ENCODE measurements at places on chromosomes 2 and 18.

DNA sequence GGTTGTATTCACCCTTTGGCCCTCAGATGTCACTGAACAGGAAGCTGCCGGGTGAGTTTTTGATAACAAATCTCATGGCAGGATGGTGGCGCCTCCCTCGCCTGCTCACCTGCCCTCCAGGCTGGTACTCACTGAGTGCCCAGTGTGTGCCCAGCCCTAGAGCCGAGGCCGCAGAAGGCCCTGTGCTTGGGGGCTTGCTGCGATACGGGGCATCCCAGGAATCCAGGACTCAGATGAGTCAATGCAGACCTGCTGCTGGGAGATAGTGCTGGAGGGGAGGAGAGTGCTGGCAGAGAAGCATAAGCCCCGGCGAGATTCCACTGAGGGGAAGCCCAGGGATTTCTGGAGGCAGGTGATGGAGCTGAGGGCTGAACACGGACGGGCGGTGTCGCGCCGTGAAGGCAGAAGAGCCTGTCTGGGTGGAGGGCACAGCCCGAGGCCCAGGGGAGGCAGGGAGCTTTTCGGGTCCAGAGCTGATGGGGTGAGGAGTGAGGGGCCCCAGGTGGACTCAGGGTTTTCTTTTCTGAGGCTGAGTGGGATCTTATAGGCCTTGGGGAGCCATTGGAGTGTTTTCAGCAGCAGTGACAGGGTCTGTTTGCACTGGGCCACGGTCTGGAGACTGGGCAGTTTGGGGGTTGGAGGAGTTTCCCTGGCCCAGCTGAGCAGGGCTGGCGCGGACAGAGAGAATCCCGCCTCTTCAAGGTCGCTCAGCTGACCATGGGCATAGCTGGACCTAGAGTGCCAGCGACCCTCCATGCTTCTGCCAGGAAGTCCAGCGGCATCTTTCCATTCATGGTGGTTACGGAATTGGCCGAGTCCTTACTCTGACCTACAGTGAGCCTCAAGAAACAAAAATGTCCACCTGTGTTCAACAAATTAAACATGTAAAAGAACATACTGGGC lies 35.5 kb downstream of the LDLRAD4 start:
- ATAC-seq, result no peak

GRCh38 chr2:136990316-136990715 lies 225.0 kb downstream of the THSD7B start:
- ATAC-seq, result no peak

- ATAC-seq, result no peak
Observed at GRCh38 chr2:174633623-174633930, 36.0 kb upstream of the WIPF1 start.

DNA sequence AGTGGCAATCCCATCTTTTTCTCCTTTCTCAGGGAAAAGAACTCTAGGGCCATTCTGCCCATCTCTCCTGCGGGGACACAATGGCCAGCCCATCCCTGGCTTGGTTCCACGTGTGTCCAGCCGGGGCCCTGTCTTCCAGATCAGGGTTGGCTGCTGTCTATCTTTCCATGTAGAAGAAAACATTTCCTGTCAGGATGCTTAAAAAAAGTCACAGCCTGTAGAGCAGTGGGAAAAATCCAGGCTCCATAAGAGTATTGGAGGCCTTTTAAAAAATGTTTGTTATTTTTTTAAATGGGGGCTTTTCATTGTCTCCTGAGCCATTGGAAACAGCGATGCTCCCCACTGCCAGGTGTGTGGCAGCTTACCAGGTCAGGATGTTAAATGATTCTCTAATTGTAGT lies 105.6 kb downstream of the TGFA start:
- no peak for ATAC-seq

- ATAC-seq, result peak; percentile 81
Observed at GRCh38 chr2:12177455-12178288, 431.2 kb downstream of the LPIN1 start.

GRCh38 chr2:241191081-241191480 lies 2.6 kb downstream of the ANO7 start:
- no peak for ATAC-seq

DNA sequence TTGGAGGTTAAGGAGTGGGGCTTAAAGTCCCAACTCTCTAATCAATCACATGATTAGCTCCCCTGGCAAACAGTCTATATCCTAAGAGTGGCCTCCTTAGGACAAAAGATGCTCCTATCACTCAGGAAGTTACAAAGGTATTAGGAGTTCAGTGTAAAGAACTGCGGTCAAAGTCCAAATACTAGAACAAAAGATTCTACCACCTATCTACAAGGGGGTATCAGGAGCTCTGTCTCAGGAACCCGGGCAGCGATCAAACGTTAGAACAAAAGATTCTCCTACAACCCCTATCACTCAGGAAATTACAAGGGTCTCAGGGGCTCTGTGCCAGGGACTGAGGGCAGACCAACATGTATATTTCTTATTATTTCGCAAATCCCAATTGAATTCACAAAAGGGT lies 58.0 kb downstream of the DTNB start:
- no peak for ATAC-seq

DNA sequence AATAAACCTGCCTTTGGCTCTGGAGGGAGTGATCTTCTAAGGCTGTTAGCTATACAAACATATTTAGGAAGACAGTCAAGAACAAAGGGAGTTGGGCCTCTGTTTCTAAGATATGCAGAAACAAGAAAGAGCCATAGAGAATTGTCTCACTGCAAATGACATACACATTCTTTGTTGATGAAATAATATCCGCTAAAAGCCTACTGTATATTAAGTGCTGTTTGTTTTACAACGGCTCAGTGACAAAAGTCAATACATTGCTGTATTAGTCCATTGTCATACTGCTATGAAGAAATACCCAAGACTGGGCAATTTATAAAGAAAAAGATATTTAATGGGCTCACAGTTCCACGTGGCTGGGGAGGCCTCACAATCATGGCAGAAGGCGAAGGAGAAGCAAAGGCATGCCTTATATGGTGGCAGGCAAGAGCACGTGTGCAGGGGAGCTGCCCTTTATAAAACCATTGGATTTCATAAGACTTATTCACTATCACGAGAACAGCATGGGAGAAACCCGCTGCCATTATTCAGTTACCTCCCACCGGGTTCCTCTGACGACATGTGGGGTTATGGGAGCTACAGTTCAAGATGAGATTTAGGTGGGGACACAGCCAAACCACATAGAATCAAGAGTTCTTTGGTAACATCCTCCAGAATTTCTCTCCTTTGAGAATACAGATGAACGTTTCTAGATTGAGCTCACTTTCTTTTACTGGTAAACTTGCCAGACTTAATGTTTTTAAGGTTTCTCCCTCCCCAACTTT lies 157.8 kb downstream of the PIK3C3 start:
- ATAC-seq, result no peak

DNA sequence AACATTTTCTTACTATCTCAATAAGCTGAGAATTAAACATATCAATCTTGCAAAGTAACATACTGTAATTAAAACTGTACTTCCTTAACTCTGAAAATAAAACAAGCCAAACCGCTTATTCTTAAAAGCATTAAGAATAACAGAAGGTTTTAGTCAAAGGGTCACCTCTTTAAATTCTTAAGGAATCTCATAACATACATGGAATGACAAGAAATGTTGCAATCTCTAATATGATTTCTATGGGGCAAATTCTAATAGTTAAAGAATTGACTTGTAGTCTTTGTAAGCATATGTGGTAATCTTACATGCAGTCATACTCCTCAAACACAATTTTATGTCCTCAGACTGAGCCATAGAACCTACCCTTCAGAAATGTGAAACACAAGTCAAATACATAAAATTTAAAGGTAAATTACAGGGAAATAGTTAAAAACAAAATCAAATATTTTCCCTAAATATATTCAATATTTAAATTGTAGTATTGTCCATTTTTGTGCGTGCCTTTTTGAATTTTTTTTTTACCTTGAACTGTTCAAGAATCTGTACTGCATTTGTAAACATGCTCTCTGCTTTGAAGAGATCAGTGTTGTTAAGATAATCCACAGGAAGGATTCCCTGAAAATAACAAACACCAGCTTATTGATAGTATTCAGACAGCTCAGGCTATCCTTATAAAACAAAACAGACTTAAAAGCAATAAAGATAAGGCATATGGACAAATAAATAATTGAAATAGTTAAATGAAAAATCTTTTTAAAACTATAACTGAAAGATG lies 48.2 kb downstream of the PIGN start:
- no peak for ATAC-seq

- no peak for ATAC-seq
Observed at GRCh38 chr2:216392945-216393840, 19.1 kb upstream of the SMARCAL1 start.

- no peak for ATAC-seq
Observed at GRCh38 chr2:62486439-62486765, 19.6 kb downstream of the TMEM17 start.

DNA sequence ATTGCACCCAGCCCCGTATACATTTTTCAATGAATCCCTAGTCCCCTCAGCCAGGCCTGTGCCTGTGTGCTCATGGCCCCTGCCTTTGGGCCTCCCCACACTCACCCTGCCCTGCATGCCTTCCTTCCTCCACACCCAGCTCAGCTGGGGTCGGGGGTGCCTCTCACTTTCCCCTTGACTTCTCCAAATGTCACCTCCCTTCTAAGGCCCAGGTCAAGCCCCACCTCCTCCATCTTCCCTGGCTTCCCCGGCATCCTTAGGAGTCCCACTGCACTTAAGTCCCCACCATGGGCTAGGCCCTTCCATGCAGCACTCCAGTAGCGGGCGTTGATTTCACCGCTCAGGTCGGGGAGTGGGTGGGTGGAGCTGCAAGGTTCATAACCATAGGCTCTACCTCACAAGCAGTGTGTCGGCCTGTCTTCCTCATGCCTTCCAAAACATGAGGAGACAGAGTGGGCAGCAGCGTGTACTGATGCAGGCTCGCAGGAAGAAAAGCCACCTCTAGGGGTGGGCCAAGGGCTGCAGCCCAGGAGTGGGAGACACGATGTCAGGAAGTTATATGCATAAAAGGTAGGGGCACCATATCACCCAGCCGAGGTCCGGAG lies 47.7 kb downstream of the DNMT3A start:
- no peak for ATAC-seq

DNA sequence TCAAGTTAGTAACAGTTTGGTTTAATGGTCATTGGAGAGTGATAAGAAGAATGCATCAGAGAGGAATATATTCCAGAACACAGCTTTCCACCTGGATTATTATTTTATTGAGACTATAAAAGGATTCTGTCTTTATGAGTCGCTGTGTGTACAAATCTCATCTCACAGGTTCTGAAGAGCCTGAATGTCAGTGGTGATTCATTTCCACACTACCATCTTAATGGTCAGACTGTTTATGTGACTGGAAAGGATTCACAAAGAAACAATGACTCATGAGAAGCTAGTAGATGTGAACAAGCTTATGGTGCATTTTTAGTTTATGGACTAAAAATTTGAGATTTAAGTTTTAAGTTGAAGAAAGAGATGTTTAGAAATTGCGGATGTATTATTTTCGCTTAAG lies 685.4 kb upstream of the NRXN1 start:
- no peak for ATAC-seq

DNA sequence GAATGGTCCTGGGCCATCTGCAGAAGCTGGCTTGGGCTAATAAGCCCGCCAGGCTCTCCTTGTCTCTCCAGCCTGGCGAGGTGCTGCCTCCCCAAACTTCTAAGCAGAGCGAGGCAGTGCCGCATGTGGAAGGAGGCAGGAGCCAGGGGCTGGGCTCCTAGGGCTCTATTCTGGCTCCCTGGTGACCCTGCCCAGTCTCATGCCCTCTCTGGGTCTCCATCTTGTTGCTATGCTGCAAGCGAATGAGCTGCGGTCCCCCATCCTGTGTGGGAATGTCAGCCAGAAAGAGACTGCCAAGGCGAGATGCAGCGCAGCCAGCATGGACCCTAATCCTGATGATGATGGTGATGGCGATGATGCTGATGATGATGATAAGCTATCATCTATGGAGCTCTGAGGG lies 48.7 kb downstream of the TNS1 start:
- no peak for ATAC-seq

GRCh38 chr2:189178726-189179569 lies 613 bp downstream of the COL5A2 start:
- ATAC-seq, result peak; percentile 58

- ATAC-seq, result no peak
Observed at GRCh38 chr18:60746919-60747318, 374.3 kb upstream of the MC4R start.

DNA sequence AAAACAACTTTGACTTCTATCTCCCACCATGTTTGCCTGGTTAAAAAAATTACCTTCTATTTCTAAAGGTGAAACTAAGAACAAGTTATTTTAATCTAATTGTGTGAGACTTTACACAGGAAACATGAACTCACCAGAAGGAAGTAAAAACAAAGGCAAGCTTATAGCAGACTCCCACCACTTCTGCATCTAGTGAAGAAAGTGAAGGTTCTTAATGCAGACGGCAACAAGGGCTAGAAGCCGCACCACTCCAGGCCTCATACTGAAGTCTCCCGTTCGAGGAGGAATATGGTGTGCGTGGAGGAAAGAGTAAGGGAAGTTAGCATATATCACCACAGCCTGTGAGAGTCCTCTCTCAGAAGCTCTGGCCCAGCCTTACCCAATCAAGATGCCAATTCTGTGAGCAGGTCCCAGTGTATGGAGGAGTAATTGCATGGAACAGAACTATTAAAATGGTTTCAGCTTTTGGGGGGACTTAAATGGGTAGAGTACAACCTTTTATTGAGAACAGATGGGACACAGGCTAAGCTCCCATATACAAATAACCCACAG lies 958.7 kb downstream of the BCL11A start:
- no peak for ATAC-seq

DNA sequence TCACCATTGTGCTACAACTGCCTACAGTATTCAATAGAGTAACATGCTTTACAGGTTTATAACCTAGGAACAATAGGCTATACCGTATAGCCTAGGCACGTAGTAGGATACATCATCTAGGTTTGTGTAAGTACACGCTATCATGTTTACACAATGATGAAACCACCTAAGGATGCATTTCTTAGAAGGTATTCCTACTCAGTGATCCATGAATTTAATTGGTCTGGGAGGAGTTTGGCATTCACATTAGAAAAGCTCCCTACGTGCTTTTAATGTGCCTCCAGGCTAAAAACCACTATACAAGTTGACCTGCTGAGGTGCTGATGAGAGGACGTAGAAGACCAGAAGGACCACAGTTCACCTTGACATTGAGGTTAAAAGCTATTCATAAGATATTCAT lies 154.5 kb upstream of the LRRTM1 start:
- ATAC-seq, result no peak
